ENCODE measurements at places on chromosomes 3 and 15. TPM values are rescaled to one million over a fixed set of nuclear protein-coding genes. Genes with fewer than 3 reads are reported as not detected.

The MBD4 gene
- 27.7 TPM for total RNA-seq

DNA sequence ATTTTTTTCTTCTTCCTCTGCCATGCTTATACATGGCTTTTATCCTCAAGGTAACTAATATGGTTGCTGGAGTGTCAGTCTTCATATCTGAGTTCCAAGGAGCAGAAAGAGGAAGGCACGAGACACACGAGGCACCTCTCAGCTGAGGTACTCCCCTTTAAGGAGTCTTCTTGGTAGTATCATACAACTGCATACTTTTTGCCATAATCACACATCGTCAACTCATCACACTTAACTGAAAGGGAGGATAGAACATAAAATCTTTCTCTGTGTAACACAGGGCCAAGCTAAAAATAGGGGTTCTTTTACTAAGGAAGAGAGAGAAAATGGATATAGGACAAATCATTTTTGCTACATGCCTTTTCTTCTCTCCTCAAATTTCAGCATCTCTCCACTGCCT lies 104.2 kb downstream of the OXSM start:
- DNase-seq: no peak

DNA sequence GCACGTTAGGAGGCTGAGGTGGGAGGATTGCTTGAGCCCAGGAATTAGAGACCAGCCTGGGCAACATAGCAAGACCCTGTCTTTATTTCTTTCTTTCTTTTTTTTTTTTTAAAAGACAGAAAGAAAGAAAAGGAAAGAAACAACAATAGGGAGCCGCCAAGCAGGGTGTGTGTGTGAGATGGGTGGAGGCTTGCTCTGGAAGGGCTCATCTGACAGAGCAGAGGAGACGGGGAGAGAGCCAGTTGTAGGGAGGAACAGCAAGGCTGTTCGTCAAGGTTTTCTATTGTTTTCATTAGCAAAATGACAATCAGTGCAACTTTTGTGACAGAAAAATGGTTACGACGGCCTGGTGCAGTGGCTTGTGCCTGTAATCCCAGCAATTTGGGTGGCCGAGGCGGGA lies 69.3 kb downstream of the CDC25A start:
- DNase-seq: no peak

GRCh38 chr3:101383156-101383575 lies 62.8 kb upstream of the IMPG2 start:
- DNase-seq: no peak

GRCh38 chr3:60363817-60364216 lies 887.4 kb downstream of the FHIT start:
- DNase-seq: no peak

The C2CD4B gene
- 2.2 TPM for total RNA-seq
